Urinary bladder (tissue), 4 donors: ENCODE measurements at places on chromosomes 2 and 18. TPM values are rescaled to one million over a fixed set of nuclear protein-coding genes. Genes with fewer than 3 reads are reported as not detected.

DNA sequence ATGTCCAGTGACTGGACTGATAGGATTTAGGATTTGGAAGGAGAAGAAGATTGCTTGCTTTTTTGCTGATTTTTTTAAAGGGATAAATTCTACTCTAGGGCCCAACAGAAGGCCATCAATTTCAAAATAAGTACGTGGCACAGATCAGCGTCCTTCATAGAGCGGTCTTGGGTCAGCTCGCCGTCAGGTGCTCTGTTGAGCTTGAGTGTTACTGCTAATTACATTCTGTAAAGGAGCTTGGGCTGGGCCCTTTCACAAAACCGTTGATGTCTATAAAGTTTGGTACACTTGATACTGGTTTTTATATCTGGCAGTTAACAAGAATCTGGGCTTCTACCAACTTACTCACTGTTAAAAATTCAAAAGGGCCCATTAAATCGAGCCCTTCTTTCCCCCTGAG is 45.4 kb downstream of the ARMC9 start:
- no peak for DNase-seq

SMYD1 gene
- polyA plus RNA-seq = 0.06 TPM

- no peak for DNase-seq
Measured at GRCh38 chr2:99032786-99033185, 96.8 kb upstream of the CRACDL start.

DPYSL5 gene
- 0.43 TPM for polyA plus RNA-seq

GRCh38 chr2:127422559-127423477 is 4.6 kb downstream of the PROC start:
- DNase-seq = no peak

GRCh38 chr18:78562531-78562961 is 417.1 kb upstream of the SALL3 start:
- DNase-seq = no peak
